Omental fat pad (tissue), 4 donors: ENCODE measurements at places on chromosomes 11 and 22. TPM values are rescaled to one million over a fixed set of nuclear protein-coding genes. Genes with fewer than 3 reads are reported as not detected.

DNA sequence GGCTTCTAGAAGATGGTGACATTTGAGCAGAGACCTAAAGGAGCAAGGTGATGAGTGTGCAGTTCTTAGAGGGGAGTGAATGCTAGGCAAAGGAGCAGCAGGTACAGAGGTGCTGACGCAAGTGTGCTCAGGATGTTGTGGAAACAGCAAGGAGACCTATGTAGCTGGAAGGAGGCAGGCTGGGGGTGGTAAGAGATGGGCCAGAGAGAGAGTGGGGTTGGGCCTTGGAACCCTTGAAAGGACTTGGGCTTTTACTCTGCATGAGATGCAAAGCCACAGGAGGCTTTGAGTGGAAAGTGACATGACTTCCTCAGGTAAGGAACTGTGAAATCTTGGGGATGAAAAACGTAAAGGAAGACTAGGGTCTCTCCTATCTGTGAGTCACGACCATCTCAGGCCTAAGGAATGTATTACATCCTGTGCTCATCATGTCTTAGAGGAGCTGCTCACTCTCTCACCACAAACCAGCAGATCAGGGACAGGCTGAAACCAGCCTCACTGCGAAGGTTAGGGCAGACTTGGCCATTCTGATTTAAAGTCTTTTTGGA is 65.4 kb downstream of the MICAL2 start:
- no peak for DNase-seq

GRCh38 chr11:104694259-104695064 is 203.8 kb downstream of the CASP12 start:
- no peak for DNase-seq

DNA sequence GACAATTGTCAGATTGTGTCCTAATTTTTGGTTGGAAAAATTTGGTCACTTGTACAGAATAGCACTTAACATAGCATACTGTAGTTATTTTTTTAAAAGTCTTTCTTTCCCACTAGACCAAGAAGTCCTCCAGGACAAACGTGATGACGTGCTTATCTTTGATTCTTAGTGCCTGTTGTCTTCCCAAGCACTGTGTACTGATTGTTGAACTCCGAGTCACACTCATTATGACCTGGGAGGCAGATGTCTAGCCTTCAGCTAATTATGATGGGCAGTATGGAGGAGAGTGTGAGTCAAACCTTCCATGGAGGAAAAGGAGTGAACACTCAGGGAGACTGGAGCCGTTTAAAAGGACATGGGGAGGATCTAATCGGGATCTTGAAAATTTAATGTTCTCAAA is 119.8 kb downstream of the SPON1 start:
- no peak for DNase-seq

GRCh38 chr11:65779919-65780769 is 632 bp downstream of the AP5B1 start:
- no peak for DNase-seq

GRCh38 chr11:66090288-66090687 is 20.2 kb downstream of the PACS1 start:
- DNase-seq: no peak

- DNase-seq: no peak
Observed at GRCh38 chr11:71263386-71263785, 11.0 kb upstream of the SHANK2 start.

GRCh38 chr11:109870297-109870696 is 222.9 kb upstream of the ZC3H12C start:
- no peak for DNase-seq

SEC14L6 gene
- total RNA-seq: 3.9 TPM

TRABD gene
- 18.3 TPM for total RNA-seq

C11orf98 gene
- total RNA-seq: 35.3 TPM

FGF3 gene
- not detected for total RNA-seq

LRRC55 gene
- total RNA-seq: not detected

CNIH2 gene
- not detected for total RNA-seq

HDHD5 gene
- total RNA-seq: 60.7 TPM

AGBL2 gene
- total RNA-seq: 1.9 TPM

SF3B2 gene
- 128 TPM for total RNA-seq
